ENCODE measurements at places on chromosomes 11 and 22. TPM values are rescaled to one million over a fixed set of nuclear protein-coding genes. Genes with fewer than 3 reads are reported as not detected.
A peak's percentile ranks its signal among the peaks of the same experiment; 100 is the strongest.

- no peak for DNase-seq
These were observed 34.6 kb downstream of the FAM118A start for GRCh38 chr22:45344334-45344733.

GRCh38 chr11:43983221-43983810, 40.9 kb downstream of the C11orf96 start:
- no peak for DNase-seq

- no peak for DNase-seq
These were observed 32.4 kb upstream of the EIF3D start for GRCh38 chr22:36561291-36561811.

DNA sequence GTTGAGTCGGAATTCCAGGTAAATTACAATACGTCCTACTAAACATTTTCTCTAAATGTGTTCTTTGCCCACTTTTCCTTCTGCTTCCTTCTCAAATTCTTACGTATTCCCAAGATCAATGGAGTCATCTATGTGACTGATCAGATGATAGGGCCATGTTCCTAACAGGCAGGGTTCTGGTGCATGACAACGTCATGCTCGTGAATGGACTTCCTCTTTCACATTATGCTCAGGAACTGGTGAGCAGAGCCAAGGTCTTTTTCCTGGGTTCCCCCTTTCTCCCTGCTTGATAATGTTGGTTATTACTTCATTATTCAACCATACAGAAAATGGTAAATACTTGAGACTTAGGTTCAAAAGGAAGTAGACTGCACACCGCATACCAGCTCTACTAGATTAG, 789.4 kb downstream of the OPCML start:
- no peak for DNase-seq

DNA sequence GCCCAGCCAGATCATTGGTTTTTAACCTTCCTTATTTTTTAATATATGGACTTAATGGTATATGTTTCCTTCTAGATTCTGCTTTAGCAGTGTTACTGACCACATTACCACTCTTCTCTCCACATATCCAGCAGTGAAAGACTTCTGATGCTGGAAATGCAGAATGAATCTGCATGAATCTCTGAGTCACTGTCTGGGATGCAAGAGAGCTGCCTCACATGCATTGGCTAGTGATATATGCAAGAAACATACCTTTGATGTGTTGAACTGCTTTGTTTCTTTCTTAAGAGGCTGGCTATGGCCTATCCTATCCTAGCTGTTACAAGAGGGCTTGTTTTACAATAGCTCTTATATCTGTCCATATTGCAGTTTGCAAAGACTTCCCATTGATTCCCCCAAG, 16.6 kb upstream of the AMPD3 start:
- no peak for DNase-seq

- no peak for DNase-seq
These were observed 19.6 kb downstream of the PRR14L start for GRCh38 chr22:31730344-31730711.

DNA sequence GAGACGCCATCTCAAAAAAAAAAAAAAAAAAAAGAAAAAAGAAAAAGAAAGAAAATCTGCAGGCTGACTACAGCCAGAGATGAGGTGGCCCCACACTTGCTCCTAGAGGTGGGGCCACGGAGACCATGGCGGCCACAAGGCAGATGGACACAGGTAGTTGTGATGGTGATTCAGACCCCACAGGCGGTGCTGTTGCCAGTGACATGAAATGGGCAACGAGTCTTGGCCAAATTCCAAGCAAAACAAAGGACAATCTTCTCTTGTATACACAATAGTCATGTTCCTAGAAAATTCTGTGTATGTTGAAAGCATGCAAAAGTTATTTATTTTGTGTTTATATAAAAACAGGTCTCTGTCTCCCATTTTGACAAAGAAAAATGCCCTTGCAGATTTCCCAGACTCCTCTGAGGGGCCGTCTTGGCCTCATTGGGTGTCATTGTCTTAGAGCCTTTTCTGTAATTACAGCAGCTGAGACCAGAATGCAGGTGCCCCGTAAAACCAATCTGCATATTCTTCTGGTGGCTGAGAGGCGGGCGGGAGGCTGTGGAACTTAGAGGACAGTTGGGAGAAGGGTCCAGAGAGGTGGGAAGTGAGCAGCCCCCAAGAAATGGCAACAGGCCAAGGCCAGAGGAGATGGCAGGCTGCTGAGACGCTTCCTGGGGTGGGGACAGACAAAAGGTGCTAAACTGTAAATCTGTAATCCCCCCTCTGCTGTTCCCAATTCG, 22.5 kb upstream of the DAGLA start:
- no peak for DNase-seq

GRCh38 chr22:36520423-36520822, 8.5 kb downstream of the EIF3D start:
- DNase-seq, result no peak

DNA sequence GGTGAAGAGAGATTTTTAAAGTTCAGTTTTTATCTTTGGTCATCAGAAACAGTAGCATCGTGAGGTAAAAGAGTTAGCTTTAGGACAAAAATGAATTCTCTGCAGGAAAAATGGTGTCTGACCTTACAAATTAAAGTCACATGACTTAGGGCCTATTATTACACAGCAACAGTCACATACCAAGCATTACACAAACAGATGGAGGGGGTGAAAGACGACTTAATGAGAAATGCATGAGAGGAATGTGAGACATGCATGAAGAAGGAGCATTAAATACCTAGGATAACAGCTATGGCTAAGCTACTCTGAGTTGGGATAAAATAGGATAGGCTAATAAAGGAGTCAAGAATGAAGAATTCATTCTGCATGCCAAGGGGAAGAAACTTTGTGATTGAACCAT, 77.5 kb downstream of the BLID start:
- DNase-seq, result no peak

DNA sequence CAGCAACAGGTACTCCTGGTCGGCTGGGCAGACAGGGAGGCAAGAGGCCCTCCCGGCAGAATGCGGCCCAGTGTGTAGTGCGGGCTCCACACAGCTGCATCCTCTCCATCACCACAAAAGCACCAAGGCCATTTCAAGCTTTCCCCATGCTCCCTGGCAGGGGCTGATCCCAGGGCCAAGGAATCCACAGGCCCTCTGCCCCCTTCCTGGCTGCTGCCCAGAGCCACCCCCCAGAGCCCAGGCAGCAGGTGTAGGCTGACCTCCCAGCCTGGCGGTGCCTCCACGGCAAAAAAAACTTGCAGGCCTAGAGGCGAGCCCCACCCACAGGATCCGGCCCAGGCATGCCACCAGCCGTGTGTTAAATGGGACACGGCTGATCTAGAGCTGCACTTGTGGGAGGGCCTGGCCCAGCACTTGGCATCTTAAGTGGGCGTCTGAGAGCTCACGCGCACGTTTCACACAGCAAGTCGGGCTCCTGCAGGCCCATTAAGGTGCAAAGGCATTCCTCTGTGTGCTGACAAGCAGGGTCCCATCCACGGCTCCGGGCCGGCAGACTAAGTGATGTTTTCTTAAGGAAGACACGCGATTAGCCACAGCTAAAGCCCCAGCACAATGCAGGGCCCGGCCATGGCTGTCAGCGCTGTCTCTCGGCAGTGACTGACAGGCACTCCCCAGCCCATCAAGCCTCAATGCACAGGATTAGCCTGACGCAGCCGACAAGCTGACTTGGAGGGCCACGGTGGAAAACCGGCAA, 19.8 kb upstream of the GNB1L start:
- peak; percentile 70 for DNase-seq

DNA sequence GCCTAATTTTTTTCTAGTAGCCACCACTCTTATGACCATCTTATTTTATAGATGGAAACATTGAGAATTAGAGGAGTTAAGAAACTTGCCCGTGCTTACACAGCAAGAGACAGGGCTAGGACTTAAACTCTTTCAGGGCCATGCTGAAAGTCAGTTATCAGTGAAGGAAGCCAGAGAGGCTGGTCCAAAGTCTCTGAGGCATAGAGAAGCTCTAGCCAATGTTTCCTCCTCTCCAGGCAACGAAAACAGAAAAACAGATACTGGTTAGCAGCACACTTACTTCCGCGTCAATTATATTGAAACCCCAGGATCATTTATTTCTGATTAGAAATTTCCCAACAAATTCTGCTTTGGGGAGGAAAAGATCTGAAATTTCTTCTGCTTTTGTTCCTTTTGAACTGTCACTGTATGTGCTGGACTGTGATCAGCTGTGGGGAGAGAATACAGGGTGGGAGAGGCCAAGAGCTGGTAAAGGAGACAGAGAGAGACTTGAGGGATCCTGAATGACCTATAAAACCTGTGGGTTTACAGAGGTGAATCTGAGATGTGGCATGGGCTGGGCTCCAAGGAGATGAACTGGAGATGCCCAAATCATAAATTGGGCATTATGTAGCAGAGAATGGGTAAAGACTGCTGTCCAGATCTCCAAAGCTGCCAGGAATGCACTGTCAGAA, 37.5 kb upstream of the CAPRIN1 start:
- DNase-seq, result no peak

DNA sequence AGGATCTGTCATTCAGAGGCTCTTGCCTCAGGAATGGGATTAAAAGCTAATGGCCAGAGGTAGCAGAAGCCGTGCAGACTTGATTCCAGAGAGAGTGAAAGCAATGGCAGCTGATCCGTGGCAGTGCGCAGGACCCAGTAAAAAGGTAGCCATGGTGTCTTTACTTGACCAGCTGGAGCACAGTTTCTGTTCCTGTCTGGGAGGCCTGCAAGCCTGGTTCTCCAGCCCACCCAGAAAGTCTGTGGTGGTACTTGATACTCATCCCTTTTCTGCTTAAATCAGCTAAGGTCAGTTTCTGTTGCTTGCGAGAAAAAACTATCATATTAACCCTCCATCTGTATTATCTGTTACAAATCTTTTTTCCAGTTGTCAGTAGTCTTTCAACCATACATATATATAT, 86.7 kb downstream of the RPS6KA4 start:
- DNase-seq, result no peak

GRCh38 chr11:57653163-57653562, 3.5 kb upstream of the YPEL4 start:
- DNase-seq, result no peak

DNA sequence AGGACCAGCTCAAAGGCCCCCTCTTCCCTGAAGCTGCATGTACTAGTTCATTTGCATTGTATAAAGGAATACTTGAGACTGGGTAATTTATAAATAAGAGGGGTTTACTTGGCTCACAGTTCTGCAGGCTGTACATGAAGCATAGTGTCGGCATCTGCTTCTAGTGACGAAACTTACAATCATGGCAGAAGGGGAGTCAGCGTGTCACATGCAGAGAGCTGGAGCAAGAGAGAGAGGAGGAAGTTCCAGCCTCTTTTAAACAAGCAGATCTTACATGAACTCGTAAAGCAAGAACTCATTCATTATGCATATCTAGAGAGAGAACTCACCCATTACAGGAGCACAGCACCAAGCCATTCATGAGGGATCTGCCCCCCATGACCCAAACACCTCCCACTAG, 7.1 kb upstream of the HMGXB4 start:
- no peak for DNase-seq

DNA sequence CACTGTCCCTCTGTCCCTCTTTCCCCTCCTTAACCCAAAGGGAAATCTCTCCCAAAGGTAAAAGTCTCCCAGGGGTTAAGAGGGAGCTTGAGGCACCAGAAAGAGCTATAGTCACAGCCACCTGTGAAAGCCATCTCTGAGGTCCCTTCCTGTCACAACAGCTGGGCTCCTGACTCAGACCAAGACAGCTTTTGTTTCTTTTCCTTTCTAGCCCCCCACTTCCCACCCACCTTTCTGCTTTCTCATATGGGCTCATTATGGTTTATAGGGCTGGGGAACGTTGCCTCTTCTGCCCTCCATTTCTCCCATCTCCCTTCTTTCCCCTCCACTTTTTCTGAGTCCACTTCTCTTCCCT, 19.1 kb downstream of the MIF start:
- DNase-seq, result no peak

GRCh38 chr11:82117362-82117761, 616.3 kb downstream of the FAM181B start:
- DNase-seq, result no peak

Gene MB
- 14,884 TPM for polyA plus RNA-seq

Gene SLC37A2
- polyA plus RNA-seq, result 0.97 TPM

Gene TRIM6
- polyA plus RNA-seq, result 1.1 TPM

Gene MRGPRX4
- polyA plus RNA-seq, result not detected

Gene ZNF280B
- 0.59 TPM for polyA plus RNA-seq

Gene H19
- 813 TPM for polyA plus RNA-seq

Gene CASP5
- polyA plus RNA-seq, result not detected

Gene ELFN2
- polyA plus RNA-seq, result 0.05 TPM

Gene HIPK3
- 32.0 TPM for polyA plus RNA-seq

Gene KDM4E
- polyA plus RNA-seq, result not detected
